Activated naive CD8-positive, alpha-beta T cell treated with anti-CD3 and anti-CD28 coated beads, Interleukin-2, amount 10 ng/mL, durations not matched to agents 7 days and 5 days (primary cell): ENCODE measurements at places on chromosomes 4 and X. TPM values are rescaled to one million over a fixed set of nuclear protein-coding genes. Genes with fewer than 3 reads are reported as not detected.

- DNase-seq, result no peak
Observed at GRCh38 chr4:104989371-104989770, 157.3 kb upstream of the TET2 start.

GRCh38 chr4:2599304-2599654 lies 62.8 kb downstream of the FAM193A start:
- DNase-seq, result no peak

DNA sequence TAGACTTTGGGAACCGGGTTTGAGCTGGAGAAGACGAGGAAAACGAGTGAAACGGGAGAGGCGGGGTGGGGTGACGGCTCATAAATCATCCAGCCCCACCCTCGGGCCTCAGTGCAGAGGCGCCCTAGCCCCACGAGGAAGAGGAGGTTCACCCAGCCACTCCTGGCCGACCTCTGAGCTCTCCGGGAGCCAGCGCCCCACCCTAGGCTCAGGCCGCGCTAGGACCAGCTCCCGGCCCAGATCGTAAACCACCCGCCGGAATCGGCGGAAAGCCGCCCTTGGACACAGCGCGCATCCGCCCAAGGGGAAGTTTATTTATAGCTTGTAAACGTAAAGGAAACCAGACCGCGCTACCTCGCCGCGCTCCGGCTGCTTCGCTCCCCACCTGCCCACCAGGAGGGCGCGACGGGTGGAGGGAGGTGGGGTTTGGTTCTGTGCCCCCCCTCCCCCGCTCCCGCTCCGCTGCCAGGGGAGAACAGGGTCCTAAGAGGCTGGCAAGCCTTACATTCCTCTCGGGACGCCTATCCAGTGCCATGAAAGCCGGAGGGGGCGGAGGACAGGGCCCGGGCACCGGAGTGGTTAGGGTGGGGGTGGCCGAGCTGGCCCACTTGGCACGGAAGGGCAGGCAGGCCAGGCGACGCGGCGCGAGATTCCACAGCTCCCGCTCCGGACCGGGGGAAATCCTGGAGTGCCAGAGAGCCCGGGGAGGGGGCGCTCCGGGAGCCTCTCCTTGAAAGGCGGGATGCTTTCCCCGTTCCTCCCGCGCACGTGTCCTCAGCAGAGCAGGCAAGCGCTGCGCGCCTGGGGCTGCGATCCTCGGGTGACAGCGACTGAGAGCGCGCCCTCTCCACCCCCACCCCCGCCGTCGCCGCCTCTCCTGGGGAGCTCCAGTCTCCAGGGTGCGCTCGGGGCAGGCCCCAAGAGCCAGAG lies 84.2 kb downstream of the BCOR start:
- peak; percentile 62 for DNase-seq

DNA sequence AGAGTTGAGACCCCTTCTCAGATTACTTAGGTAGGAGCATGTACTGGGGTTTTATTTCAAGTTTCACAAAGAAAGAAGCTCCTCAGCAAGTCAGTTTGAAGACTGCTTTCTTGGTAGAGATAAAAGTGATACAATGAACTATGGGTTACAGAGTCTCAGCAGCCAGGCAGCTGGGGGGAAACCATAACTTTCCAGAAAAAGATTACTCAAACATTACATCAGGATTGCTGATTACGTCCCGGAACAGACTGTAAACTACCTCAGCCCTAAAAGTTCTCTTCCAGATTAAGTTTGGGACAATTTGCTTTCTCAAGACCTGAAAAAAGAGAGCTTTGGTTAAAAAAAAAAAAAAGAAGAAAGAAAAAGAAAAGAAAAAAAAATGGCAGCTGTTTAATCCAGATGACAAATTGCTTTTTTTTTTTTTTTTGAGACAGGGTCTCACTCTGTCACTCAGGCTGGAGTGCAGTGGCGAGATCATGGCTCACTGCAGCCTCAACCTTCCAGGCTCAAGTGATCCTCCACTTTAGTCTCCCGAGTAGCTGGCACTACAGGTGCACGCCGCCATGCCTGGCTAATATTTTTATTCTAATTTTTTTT lies 16.6 kb downstream of the SAT1 start:
- no peak for DNase-seq

The VEGFC gene
- total RNA-seq, result not detected

The CT45A10 gene
- total RNA-seq, result not detected

DNA sequence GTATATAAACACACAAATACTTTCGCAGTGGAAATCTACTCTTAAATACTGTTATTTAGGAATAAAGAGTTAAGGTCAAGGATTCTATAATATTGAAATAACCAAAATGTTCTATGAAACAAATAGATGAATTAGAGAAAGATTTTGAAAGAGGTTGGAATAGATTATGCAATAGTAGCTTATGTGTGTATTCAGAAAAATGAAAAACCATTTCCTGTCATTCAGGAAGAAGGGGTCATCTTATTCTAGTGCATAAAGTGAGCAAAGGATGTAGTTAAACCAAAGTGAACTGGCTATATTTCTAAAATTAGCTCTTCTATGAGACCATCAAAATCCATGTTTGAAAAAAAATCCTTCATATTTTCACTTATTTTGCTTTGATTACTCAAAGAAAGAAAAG lies 30.0 kb upstream of the MYOZ2 start:
- no peak for DNase-seq

DNA sequence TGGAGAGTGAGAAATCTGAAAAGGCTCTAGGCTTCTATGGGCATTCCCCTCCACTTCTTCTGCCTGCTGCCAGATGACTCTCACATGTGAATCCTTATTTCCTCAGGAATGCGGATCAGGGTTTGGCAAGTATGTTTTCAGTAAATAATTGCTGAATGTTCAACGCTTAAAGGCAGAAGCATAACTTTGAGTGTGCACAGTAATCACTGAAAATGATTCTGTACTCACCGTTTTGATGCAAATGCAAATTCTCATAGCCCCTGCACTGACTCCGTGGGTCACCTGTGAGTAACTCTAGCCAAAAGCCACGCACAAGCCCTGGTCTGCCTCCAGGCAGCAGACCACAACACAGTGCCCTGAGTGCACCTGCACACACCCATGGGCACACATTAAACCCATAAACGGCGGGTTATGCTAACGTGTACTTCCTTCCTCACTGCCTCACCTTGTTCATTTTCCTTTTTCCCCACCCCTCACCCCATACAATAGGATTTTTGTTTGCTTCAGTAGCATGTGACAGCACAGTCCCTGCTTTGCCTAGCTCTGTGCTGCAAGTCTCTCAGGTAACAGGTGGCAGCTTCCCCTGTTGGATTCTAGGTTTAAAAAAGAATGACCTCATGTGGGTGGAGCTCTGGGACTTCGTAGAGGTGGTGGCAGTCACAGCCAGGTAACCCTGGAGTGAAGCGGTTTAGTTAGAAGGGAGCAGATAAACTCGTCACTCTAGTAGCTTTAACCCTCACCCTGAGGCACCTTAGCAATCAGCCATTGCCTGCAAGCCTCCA lies at the start of gene ARHGEF38:
TSS of gene ARHGEF38 (plus strand) at position 656 of the 782 bp plus-strand sequence. CDS start 146 bp downstream, outside the sequence.
- no peak for DNase-seq

DNA sequence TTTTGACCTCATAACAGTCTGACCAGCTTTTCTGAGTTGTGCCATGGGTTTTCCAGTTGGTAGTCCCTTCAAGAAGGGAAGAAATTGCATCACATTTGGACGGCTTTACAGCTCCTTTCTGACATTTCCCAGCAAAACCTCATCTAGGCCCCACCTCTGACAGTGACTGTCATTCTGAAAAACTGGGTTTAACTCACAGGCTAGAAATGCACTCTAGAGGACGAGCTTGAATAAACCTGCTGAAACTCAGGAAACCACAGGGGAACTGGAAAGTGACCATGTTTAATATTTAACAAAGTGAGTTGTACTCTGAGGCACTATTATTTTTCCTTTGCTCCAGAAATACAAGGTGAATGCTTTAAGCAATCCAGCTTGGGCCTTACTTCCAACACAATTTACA lies 434.3 kb upstream of the RASGEF1B start:
- DNase-seq, result no peak

- no peak for DNase-seq
Observed at GRCh38 chr4:36374836-36375511, 93.6 kb downstream of the DTHD1 start.

DNA sequence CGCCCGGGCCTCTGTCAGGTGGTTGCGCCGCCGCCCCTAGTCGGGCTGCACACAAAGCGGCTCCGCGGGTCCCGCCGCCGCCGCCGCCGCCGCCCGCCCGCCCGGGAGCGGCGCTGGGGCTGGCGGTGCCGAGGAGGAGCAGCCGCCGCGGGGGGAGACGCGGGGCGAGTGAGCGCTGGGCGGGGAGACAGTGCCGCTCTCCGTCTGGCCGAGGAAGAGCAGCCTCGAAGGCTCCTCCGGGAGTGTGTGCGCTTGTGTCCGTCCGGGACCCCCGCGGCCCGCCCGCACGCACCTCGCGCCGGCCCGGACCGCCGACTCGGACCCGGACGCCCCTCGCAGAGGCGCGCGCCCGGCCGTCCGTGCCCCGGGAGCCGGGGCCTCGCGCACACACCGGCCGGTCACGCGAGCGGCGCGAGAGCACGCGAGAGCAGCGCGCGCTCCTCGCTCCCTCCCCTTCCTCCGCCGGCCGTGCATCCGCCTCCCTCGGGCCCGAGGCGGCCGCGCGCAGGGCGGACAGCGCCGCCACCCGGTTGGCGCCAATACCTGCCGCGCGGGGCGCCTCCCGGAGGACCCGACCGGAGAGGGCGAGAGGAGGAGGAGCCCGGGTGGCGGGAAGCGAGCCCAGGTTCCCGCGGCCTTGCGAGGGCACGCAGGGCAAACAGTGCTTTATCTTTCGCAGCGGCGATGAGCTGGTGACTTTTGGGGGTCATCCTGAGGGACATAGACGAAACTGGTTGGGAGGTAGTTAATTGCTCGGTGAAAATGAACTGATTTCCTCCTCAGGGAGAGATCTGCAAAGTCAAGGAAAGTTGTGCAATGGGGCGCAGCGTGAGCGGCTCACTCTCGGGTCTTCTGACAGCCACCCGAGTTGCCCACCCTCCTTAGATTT lies at the start of gene PDS5A:
TSS of gene PDS5A (minus strand) at position 423 of the 889 bp plus-strand sequence. CDS start 1,334 bp downstream, outside the sequence.
- DNase-seq, result peak; percentile 97

The SASH3 gene
- 239 TPM for total RNA-seq

GRCh38 chr4:38453253-38453881 lies 210.6 kb upstream of the KLF3 start:
- no peak for DNase-seq

The COL25A1 gene
- total RNA-seq, result not detected

DNA sequence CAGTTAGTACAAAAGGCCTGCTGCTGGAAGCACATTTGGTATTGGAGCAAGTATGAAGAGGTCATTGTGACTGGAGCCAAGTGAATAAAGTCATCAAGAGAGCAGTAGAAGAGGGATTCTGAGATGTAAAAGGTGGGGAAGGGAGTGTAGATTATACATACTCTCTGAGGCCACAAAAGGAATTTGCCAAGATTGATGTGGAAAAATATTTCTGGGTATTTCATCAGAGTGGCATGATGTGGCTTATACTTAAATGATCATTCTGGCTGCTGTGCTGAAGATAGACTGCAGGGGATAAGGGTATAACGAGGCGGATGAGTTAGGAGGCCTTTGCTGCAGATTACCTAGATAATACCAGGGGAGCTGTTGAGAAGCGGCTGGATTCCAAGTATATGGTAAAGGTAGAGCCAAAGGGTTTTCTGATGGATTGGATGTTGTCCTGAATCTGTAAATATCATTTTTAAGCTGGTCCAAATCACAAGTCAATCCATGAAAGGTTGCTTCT lies 231.8 kb upstream of the AGA start:
- no peak for DNase-seq

DNA sequence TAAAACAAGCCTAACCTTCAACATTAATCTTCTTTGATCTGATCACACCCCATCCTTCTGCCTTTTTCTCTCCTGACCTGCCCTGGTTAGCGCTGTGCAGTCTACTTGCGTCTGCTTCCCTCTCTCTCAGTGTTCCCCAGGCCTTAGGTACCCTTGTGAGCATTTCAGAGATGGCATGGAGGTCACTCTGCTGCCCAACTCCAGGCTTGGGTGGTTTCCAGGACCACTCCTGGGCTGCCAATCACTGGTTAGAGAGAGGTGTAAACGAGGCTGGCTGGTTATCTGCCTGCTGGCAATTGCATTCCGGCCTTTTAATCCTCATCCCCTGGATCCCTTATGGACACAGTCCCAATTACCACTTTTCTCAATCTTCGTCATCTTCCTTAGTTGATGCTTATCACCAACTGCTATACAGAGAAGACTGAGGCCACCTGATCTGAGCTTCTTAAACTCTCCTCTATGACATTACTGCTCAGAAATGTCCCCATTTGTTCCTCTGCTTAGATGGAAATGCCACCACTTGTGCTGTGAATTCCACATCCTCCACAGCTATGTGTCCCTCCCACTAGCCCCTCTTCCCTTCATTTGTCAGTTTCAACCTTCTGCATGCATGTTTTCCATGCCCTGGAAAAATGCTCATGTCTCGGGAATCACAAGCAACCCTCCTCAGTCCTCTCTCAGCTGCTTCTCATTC lies 29.0 kb upstream of the BCLAF3 start:
- no peak for DNase-seq

DNA sequence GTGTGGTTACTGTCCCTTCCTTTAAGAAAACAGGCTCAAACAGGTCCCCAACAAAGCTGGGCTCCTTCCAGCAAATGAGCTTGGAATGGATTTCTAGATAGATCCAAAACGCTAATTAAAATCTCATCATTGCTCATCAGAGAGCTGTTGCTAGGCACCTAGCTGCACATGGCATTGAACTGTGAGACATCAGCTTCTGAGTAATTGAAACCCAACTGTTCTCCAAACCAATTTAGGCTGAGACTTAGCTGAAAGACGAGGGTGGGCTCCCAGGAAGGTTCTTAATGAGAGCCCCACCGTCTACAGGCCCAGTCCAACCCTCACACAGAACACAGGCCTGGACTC lies 59.1 kb downstream of the FAM184B start:
- no peak for DNase-seq

The MAGEC2 gene
- not detected for total RNA-seq

- DNase-seq, result no peak
Observed at GRCh38 chr4:67584496-67584895, 26.0 kb downstream of the STAP1 start.
